ENCODE measurements at places on chromosomes 5 and 9. TPM values are rescaled to one million over a fixed set of nuclear protein-coding genes. Genes with fewer than 3 reads are reported as not detected.

KIF12 gene
- polyA plus RNA-seq: 4.2 TPM

NME5 gene
- polyA plus RNA-seq: 1.1 TPM

GGTA1 gene
- polyA plus RNA-seq: 0.17 TPM

CCL21 gene
- polyA plus RNA-seq: not detected

TMEM232 gene
- polyA plus RNA-seq: 1.9 TPM

SPINK1 gene
- 0.90 TPM for polyA plus RNA-seq

HTR1A gene
- 0.92 TPM for polyA plus RNA-seq

PCDHGA7 gene
- 0.50 TPM for polyA plus RNA-seq

- H3K27me3 ChIP-seq: no peaks in the 10 kb centered on the region
- H3K36me3 ChIP-seq: no peaks in the 10 kb centered on the region
- DNase-seq: no peak
- no peaks in the 10 kb centered on the region for H3K4me1 ChIP-seq
- H3K27ac ChIP-seq: no peak overlapping the region
These were observed 49.4 kb upstream of the ZBTB43 start for GRCh38 chr9:126755317-126755875.

- H3K4me3 ChIP-seq: no peak overlapping the region
- DNase-seq: no peak
- H3K4me1 ChIP-seq: no peaks in the 10 kb centered on the region
- no peaks in the 10 kb centered on the region for H3K27me3 ChIP-seq
These were observed 318.8 kb downstream of the ACTL7B start for GRCh38 chr9:108536836-108537601.

- peaks cover 4% of the 10 kb centered on the region for H3K4me1 ChIP-seq
- DNase-seq: no peak
- no peak overlapping the region for H3K4me3 ChIP-seq
- H3K36me3 ChIP-seq: no peaks in the 10 kb centered on the region
- H3K27ac ChIP-seq: 0 out of 2 replicates have a peak overlapping the region, but pooled peaks have one; percentile 24
These were observed 10.8 kb downstream of the UBE2D2 start for GRCh38 chr5:139571966-139572365.

DNA sequence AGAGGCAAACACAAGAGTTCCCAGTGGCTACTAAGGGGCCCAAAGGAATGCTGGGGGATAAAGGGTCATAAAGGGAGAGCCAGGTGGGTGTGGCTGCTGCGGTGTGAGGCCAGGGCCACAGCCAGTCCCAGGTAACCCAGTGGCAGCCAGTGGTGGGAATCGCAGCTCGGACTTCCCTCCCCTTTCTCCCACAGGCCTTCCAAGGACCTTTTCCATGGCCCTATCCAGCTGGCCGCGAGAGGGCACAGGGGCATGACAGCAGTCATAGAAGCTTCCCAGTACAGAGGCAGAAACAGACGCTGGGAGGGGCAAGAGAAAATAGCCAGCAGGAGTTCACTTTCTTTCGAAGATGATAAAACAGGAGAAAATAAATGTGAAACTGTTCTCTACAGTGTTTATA is 257.6 kb downstream of the SEMA5A start:
- no peak overlapping the region for H3K4me3 ChIP-seq
- no peak overlapping the region for H3K27ac ChIP-seq
- H3K36me3 ChIP-seq: no peaks in the 10 kb centered on the region
- H3K4me1 ChIP-seq: no peaks in the 10 kb centered on the region
- peak; percentile 27 for DNase-seq
- no peaks in the 10 kb centered on the region for H3K27me3 ChIP-seq

GRCh38 chr9:14347406-14348122 is 33.6 kb upstream of the NFIB start:
- H3K4me3 ChIP-seq: peak overlapping the region; percentile 88
- DNase-seq: peak; percentile 76
- peaks cover 98% of the 10 kb centered on the region for H3K27me3 ChIP-seq
- H3K4me1 ChIP-seq: peaks cover 68% of the 10 kb centered on the region
- H3K36me3 ChIP-seq: peaks cover 5% of the 10 kb centered on the region

GRCh38 chr9:135289081-135289491 is 190.5 kb upstream of the PPP1R26 start:
- DNase-seq: no peak
- no peak overlapping the region for H3K4me3 ChIP-seq
- no peaks in the 10 kb centered on the region for H3K27me3 ChIP-seq
- H3K27ac ChIP-seq: no peak overlapping the region
- no peaks in the 10 kb centered on the region for H3K36me3 ChIP-seq

- no peaks in the 10 kb centered on the region for H3K27me3 ChIP-seq
- peaks cover 7% of the 10 kb centered on the region for H3K4me1 ChIP-seq
These were observed 564.3 kb upstream of the ZNF608 start for GRCh38 chr5:125310749-125311148.

DNA sequence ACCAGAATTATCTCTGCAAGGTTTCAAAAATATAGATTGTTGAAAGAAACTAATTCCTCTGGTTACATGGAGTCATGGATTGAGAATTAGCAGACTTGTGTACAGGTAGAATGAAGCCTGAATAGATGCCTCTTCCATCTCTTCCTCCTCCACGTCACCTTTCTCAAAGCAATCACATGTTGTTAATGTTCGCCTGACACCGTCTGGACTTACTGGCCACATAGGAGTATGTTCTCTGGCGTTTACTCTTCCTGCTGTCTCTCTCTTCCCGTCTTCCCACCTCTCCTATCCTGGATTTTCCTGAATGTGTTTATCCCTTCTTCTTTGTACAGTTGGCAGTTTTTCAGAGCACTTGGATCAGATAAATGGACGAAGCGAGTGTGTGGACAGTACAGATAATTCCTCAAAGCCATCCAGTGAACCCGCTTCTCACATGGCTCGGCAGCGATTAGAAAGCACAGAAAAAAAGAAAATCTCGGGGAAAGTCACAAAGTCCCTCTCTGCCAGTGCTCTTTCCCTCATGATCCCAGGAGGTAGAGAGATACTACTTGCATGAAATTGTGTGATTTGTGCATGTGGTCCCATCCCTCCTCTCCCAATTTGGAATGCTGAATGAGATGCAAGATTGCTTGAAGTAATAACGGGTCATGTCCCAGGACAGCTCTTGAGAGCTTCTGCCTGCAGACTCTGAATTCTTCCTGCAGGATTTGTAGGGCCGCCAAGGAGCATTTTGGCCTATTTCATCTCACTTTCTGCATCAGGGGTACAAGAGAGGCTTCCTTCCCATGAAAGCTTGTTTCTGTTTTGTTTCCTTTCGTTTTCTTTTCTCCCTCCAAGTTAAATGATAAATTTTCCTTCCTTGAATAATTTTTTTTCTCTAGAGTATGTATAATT is 47.3 kb downstream of the CD180 start:
- H3K36me3 ChIP-seq: no peaks in the 10 kb centered on the region
- no peak for DNase-seq
- no peaks in the 10 kb centered on the region for H3K4me1 ChIP-seq
- H3K27ac ChIP-seq: no peak overlapping the region
- no peaks in the 10 kb centered on the region for H3K27me3 ChIP-seq
- no peak overlapping the region for H3K4me3 ChIP-seq
